Upper lobe of right lung (tissue), 1 donor: ENCODE measurements at places on chromosomes 1 and 21. TPM values are rescaled to one million over a fixed set of nuclear protein-coding genes. Genes with fewer than 3 reads are reported as not detected.

The OR2L5 gene
- not detected for total RNA-seq

The TTC39A gene
- total RNA-seq, result 42.1 TPM

The SLC27A3 gene
- 105 TPM for total RNA-seq

DNA sequence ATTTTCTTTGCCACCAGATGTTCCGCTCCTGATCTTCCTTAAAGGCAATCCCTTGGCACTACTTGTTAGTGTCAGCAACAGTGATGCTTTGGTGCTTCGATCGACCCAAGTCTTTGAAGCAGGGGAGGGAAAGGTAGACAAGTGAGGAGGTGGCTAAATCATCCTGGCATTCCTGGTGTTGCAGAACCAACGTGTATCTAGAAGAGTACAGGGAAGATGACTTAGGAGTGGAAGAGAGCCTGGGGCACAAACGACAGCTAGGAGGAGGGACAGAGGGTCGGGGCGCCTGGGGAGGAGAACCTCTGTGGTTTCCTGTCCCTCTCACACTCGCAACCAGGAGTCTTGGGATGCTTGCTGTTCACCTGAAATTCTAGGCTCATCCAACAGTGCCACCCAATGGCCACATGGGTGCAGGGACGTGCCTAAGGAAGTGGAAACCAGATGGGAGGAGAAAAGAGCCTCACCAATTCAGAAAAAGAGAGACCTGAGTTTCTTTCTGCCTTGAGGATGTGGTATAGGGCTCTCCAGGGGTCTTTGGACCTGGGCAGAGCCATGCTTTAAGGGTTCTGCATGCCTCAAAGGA is 9.5 kb upstream of the KCNA2 start:
- DNase-seq, result peak; percentile 71
- H3K4me1 ChIP-seq, result peaks cover 11% of the 10 kb centered on the region
- H3K27ac ChIP-seq, result no peak overlapping the region
- H3K4me3 ChIP-seq, result no peak overlapping the region
- H3K36me3 ChIP-seq, result no peaks in the 10 kb centered on the region

The SPRR2F gene
- total RNA-seq, result not detected

DNA sequence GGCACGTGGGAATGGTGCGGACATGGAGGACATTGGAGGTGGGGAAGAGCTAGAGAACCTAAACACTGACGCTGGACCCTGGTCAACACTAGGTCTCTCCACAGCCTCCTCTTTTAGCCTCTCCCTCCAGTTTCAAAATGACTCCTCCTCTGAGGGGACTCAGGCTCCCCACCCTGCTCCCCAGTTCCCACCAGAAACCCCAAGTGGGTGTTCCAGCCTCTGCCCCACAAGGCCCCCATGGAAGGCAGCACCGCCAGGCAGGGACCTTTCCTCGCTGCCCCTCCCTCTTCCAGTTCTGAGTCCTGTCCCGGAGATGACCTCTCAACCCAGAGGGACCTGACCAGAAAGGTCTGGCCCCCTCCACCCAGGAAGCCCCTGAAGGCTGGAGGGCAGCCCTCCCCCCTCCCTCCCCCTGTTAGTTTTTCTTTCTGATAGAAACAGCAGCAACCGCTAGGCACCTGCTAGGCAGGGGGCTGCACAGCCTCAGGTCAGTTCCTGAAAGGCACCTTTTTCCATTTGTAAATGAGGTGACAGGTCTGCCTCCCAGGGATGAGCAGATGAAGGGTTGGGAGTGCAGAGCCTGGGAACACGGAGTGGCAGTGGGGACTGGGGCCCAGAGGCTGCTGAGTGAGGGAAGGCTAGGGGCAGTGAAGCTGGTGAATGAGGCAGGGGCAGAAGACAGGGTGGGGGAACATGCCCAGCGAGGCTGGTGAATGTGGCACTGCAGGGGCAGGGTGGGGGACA is 9.3 kb upstream of the ITGB2 start:
- H3K27me3 ChIP-seq, result peaks cover 32% of the 10 kb centered on the region
- no peaks in the 10 kb centered on the region for H3K36me3 ChIP-seq
- peaks cover 53% of the 10 kb centered on the region for H3K4me1 ChIP-seq
- H3K27ac ChIP-seq, result no peak overlapping the region
- peak; percentile 51 for DNase-seq
- H3K4me3 ChIP-seq, result no peak overlapping the region

DNA sequence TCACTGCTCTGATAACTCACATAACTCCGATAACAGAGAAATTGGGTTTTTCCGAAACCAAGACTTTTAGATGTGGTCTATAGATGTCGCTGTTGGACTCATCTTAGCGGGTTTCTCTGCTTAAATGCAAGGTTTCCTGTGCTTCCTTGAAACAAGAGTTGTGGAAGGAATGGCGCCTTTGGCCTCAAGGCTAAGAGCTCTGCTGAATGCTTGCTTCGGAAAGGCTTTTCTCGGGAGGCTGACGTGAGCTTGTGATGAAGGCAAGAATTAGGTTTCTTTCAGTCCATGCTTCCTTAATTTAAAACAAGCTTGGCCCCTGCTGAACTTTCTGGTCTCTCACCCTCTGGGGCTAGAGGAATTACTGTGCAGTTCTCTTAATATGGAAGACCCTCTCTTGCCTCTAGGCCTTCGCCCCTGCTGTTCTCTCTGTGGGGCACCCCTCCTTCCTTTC is 113.5 kb downstream of the MAP3K21 start:
- DNase-seq, result no peak
- no peaks in the 10 kb centered on the region for H3K36me3 ChIP-seq
- H3K4me1 ChIP-seq, result no peaks in the 10 kb centered on the region
- H3K27me3 ChIP-seq, result no peaks in the 10 kb centered on the region
- H3K27ac ChIP-seq, result no peak overlapping the region
- no peak overlapping the region for H3K4me3 ChIP-seq

- DNase-seq, result no peak
- H3K27me3 ChIP-seq, result no peaks in the 10 kb centered on the region
- H3K4me1 ChIP-seq, result no peaks in the 10 kb centered on the region
- H3K36me3 ChIP-seq, result no peaks in the 10 kb centered on the region
- no peak overlapping the region for H3K27ac ChIP-seq
- H3K4me3 ChIP-seq, result no peak overlapping the region
Observed at GRCh38 chr1:191592039-191592438, 566.2 kb upstream of the RGS18 start.

GRCh38 chr1:84163123-84163931 is 19.3 kb downstream of the PRKACB start:
- H3K4me1 ChIP-seq, result no peaks in the 10 kb centered on the region
- no peak overlapping the region for H3K27ac ChIP-seq
- H3K27me3 ChIP-seq, result no peaks in the 10 kb centered on the region
- no peak for DNase-seq
- no peaks in the 10 kb centered on the region for H3K36me3 ChIP-seq

The NBPF4 gene
- total RNA-seq, result not detected

DNA sequence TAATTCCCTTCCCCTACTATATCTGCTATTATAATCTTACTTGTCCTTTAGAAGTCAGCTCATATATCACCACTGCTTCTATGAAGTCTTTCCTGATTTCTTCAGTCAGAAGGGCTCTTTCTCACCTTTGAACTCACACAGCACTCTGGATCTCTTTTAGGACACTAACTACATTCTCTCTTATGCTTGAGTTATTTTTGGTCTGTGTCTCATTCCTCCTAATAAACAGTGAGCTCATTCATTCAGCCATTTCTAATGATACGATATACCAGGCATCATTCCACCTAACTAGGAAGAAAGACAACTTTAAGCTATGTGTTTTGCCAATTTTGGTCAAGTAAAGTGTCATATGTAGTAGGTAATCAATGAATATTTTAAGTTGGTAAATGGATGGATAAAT is 1.2 kb upstream of the STYXL2 start:
- no peaks in the 10 kb centered on the region for H3K4me1 ChIP-seq
- no peaks in the 10 kb centered on the region for H3K27me3 ChIP-seq
- H3K27ac ChIP-seq, result no peak overlapping the region
- no peaks in the 10 kb centered on the region for H3K36me3 ChIP-seq
- no peak overlapping the region for H3K4me3 ChIP-seq
- DNase-seq, result no peak

The PLPPR4 gene
- total RNA-seq, result 3.0 TPM

GRCh38 chr1:28577052-28577678 is 14.9 kb upstream of the RAB42 start:
- H3K27ac ChIP-seq, result no peak overlapping the region
- no peaks in the 10 kb centered on the region for H3K27me3 ChIP-seq
- no peak overlapping the region for H3K4me3 ChIP-seq

The ITSN1 gene
- 32.0 TPM for total RNA-seq

The OR2L3 gene
- not detected for total RNA-seq

DNA sequence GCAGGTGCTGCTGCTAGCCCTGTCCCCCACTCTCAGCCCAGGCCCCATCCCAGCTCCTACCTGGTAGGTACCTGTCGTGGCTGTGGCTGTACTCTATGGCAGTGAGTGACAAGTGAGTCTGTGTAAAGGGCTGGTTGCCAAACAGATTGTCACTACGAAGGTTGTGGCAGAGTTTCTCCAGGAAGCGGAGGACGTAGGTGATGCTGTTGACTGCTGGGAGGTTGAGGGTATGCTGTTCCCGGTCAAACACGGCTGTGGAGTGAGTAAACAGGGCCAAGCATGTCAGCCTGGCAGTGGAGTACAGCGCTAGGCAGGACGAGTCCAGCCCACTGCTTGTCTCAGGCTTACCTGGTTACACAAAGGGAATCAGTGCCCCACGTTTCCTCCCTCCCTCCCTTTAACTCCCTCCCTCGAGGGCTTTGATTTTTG is 24.8 kb upstream of the SLFNL1 start:
- DNase-seq, result peak; percentile 69
- no peak overlapping the region for H3K4me3 ChIP-seq
- peaks cover 15% of the 10 kb centered on the region for H3K36me3 ChIP-seq
- peaks cover 26% of the 10 kb centered on the region for H3K4me1 ChIP-seq
- H3K27ac ChIP-seq, result peak overlapping the region; percentile 75

The TIAM1 gene
- total RNA-seq, result 27.3 TPM

The SNX7 gene
- total RNA-seq, result 14.8 TPM

GRCh38 chr1:162229549-162229948 is 147.1 kb downstream of the SPATA46 start:
- H3K27ac ChIP-seq, result no peak overlapping the region
- H3K27me3 ChIP-seq, result no peaks in the 10 kb centered on the region
- no peak overlapping the region for H3K4me3 ChIP-seq

The GJA9 gene
- not detected for total RNA-seq

The PDC gene
- not detected for total RNA-seq

The ZBTB7B gene
- total RNA-seq, result 80.4 TPM

The ZNF697 gene
- total RNA-seq, result 11.4 TPM

The NPR1 gene
- 69.4 TPM for total RNA-seq

GRCh38 chr1:167711797-167712196 is 10.0 kb upstream of the MPZL1 start:
- no peak overlapping the region for H3K27ac ChIP-seq
- no peaks in the 10 kb centered on the region for H3K27me3 ChIP-seq
- no peak overlapping the region for H3K4me3 ChIP-seq
- no peak for DNase-seq
- H3K36me3 ChIP-seq, result no peaks in the 10 kb centered on the region

The RGS7 gene
- total RNA-seq, result not detected

DNA sequence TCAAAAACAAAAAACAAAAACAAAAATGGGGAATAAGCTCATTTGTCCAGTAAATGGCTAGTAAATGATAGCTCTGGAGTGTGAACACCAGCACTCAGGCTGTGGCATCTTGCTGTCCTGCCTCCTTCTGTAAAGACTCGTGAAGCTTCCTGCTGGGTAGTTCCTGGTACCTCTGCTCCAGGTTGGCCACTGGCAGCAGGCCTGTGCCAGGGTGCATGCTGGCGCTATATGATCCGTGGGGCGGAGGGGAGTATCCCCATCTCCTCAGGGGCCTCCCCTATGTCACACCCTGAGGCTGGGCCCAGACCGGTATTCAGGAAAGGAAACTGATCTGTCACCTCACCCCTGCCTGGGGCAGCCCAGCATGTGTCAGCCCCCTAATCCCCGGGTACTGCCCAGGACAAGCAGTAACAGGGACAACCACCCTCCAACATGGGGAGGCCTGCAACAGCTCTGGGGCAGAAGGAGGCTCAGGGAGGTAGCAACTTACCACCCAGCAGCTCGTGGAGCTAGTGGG is 14.1 kb downstream of the ALPL start:
- H3K27ac ChIP-seq, result peak overlapping the region; percentile 13
- H3K36me3 ChIP-seq, result no peaks in the 10 kb centered on the region
- peaks cover 11% of the 10 kb centered on the region for H3K4me1 ChIP-seq

GRCh38 chr1:219278288-219278687 is 104.6 kb downstream of the LYPLAL1 start:
- no peak overlapping the region for H3K4me3 ChIP-seq
- DNase-seq, result no peak
- no peaks in the 10 kb centered on the region for H3K4me1 ChIP-seq
- no peaks in the 10 kb centered on the region for H3K27me3 ChIP-seq
- no peak overlapping the region for H3K27ac ChIP-seq

DNA sequence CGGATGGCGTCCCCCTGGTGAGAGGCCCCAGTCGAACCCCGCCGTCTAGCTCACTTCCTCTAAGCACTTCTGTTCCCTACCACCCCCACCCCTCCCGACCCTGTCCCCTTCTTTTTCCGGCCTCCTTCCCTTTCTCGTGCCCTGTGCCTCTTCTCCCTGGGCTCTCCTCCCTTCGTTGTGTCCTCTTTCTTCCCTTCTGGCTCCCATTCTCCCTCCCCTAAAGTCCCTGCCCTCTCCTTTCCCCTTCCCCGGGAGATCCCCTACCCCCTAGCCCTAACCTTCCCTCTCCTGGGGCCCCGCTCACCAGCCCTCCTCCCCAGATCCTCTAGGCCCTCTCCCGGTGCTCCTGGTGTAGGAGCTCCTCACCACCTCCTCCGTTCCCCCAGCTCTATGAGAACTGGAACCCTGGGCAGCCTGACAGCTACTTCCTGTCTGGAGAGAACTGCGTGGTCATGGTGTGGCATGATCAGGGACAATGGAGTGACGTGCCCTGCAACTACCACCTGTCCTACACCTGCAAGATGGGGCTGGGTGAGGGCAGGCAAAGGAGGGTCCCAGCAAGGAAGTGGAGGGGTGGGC is 15.9 kb downstream of the BCAN start:
- H3K27ac ChIP-seq, result no peak overlapping the region
- H3K4me3 ChIP-seq, result no peak overlapping the region
- no peaks in the 10 kb centered on the region for H3K36me3 ChIP-seq

DNA sequence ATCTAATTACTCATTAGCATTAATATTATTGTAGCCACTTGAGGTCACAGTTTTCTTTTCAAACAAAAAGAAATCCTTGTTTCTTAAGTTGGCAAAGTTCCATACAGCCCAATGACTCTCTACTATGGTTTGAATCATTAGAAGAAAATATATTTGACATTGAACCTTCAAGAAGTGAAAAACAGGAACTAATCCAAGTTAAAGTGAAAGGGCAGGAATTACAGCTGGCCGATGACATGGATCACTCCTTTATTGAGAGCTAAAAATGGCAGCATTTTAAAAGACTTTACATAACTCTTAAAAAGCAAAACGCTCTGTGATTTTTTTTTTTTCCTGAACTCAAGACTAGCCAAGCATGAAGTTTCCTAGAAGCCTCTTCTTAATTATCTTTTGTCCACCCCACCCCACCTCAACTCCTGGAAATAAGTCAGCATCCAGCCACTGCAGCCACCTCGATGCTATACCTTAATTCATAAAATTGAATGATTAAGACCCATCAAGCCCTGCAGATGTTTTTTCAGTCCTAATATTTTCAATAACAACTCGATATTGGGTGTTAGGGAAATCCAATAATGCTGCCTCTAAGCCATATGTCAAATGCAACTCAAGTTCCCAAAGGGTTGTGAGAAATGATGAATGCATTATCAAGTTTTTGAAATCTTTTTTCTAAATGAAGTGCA is 323.1 kb downstream of the HHIPL2 start:
- no peak overlapping the region for H3K4me3 ChIP-seq
- H3K27ac ChIP-seq, result no peak overlapping the region
- no peaks in the 10 kb centered on the region for H3K36me3 ChIP-seq
- H3K27me3 ChIP-seq, result no peaks in the 10 kb centered on the region
- no peaks in the 10 kb centered on the region for H3K4me1 ChIP-seq

GRCh38 chr1:226443439-226443838 is 35.5 kb upstream of the PARP1 start:
- no peaks in the 10 kb centered on the region for H3K4me1 ChIP-seq
- no peaks in the 10 kb centered on the region for H3K36me3 ChIP-seq
- no peak overlapping the region for H3K27ac ChIP-seq
- H3K4me3 ChIP-seq, result no peak overlapping the region
- no peak for DNase-seq
